ENCODE measurements at places on chromosomes 16 and 17.

DNA sequence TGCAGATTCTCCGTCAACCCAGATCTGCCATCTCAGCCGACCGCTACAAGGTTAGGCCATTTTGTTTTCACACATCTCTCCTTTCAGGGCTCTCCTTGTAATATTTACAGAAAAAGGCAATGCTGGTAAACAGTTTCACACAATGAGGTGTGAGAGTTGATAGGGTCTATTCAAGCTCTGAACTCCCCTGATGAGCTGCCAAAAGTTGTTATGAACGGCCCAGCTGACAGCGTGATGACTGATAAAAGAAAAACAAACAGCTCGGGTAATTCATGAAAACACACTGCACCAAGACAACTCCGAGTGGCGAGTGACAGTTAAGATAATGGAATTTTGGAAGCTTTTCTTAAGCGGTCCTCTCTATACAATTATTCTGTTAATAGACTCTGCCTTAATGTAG lies 68.1 kb upstream of the IRX5 start:
- DNase-seq, result no peak

- DNase-seq, result no peak
Observed at GRCh38 chr16:65384441-65384840, 262.6 kb upstream of the CDH11 start.

DNA sequence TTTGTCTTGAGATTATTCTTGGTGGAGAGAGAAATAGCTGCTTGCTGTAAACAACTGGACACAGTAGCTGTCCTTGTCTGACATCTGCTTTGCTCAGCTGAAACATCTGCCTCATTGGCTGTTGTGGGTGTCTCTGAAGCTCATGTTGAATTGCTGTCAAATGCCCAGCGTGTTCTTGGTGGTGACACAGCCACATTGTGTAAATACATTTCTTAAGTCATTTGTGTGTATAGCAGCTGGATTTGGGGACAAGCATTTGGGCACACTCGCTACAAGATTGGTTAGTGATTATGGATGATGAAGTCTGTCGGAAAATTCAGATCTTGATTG lies 5.3 kb downstream of the FAM234A start:
- no peak for DNase-seq

- no peak for DNase-seq
Observed at GRCh38 chr17:61426482-61427304, 25.5 kb upstream of the TBX4 start.

GRCh38 chr16:55401046-55401445 lies 77.0 kb downstream of the IRX6 start:
- DNase-seq, result no peak

DNA sequence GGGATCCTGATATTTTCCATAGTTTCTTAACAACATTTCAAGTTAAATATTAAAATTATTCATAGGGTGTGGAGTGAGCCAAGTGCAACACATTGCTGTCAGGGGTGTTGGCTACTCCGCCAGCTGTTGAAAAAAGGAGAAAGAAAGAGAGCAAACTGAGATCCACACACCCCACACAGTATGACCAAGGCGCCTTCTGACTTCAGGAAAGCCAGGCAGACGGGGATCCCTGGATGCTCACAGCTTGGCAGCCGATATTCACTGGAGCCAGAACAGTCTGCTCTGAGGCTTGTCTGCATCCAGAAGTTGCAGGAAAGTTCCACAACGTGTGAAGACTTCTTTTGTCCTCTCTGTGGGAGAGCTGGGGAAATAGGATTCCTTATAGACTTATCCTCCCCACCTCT lies 9.3 kb downstream of the CHD9NB start:
- no peak for DNase-seq

DNA sequence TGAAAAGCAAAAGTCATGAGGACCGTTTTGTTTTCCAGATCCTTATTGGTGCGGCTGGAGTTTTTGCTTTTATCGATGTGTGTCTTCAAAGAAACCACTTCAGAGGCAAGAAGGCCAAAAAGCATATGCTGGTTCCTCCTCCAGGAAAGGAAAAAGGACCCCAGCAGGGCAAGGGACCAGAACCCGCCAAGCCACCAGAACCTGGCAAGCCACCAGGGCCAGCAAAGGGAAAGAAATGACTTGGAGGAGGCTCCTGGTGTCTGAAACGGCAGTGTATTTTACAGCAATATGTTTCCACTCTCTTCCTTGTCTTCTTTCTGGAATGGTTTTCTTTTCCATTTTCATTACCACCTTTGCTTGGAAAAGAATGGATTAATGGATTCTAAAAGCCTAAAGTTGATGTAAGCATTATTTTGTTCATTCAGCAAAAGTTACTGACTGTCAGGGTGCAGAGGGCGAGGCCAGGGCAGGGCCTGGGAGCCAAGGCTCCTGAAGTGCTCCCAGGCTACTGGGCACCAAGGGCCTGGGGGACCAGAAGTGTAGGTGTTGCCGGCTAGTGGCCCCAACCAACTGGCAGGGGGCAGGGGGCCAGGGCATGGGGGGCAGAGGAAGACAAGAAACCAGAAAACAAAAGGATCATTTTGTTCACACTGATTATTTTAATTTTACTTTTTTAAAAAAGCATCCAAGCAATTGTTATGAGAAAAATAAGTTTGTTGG lies 8.8 kb downstream of the CMTM2 start:
- no peak for DNase-seq

GRCh38 chr16:50712560-50712898 lies 19.1 kb downstream of the NOD2 start:
- DNase-seq, result no peak

GRCh38 chr17:29777663-29778062 lies 152.4 kb downstream of the SSH2 start:
- no peak for DNase-seq

GRCh38 chr16:88920618-88921590 lies 54.4 kb upstream of the PABPN1L start:
- no peak for DNase-seq
